MCF 10A (cell line): ENCODE measurements at places on chromosomes 1 and 21.

DNA sequence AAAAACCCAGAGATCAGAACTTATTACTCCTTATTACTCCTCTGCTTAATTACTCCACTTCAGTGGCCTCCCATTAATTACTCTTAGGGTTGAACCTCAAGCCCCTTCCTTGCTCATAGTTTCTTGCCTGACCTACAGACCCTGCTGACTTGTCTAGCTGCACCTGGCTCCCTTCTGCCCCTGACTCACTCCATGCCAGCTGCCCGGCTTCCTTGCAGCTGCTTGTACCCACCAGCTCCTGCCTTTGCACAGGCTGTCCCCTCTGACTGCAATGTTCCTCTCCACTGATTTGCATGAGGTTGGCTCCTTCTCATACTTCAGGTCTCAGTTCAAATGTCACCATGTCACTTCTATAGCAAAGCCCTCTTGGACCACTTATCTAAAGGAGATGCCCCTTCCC, 1.9 kb upstream of the PTPRU start:
- peaks cover 6% of the 10 kb centered on the region for H3K36me3 ChIP-seq
- H3K4me3 ChIP-seq: no peak overlapping the region
- DNase-seq: no peak

- DNase-seq: no peak
- H3K4me1 ChIP-seq: no peaks in the 10 kb centered on the region
- no peaks in the 10 kb centered on the region for H3K36me3 ChIP-seq
These were observed 34.6 kb upstream of the APOBEC4 start for GRCh38 chr1:183687546-183688304.

DNA sequence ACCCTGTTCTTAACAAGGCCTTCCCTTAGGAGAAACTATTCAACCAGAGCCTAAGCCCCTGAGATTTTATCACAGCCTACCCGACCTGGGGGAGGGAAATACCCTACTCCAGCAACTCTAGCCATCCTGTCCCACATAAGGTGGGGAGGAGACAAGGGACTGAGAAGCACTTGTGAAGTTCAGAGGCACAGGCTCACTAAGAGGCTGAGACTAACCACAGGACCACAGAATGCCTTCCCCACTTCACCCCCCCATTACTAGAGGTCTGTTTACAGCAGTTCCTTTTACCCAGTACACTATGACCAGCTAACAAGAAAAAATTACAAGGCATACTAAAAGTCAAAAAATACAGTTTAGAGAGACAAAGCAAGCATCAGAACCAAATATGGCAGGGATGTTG, 86.8 kb downstream of the TEX35 start:
- no peak overlapping the region for H3K4me3 ChIP-seq
- H3K27me3 ChIP-seq: no peaks in the 10 kb centered on the region
- DNase-seq: no peak
- H3K4me1 ChIP-seq: peaks cover 5% of the 10 kb centered on the region
- no peak overlapping the region for H3K27ac ChIP-seq
- H3K36me3 ChIP-seq: no peaks in the 10 kb centered on the region

- H3K27me3 ChIP-seq: no peaks in the 10 kb centered on the region
- H3K27ac ChIP-seq: no peak overlapping the region
- H3K36me3 ChIP-seq: peaks cover 65% of the 10 kb centered on the region
- DNase-seq: no peak
These were observed 96.6 kb downstream of the RAVER2 start for GRCh38 chr1:64841330-64842065.

- H3K27ac ChIP-seq: no peak overlapping the region
- H3K27me3 ChIP-seq: no peaks in the 10 kb centered on the region
- H3K4me1 ChIP-seq: no peaks in the 10 kb centered on the region
- no peak for DNase-seq
These were observed 445.4 kb upstream of the NFIA start for GRCh38 chr1:60636946-60637345.
